Activated CD8-positive, alpha-beta T cell treated with anti-CD3 and anti-CD28 coated beads, Interleukin-2, amount 10 ng/mL, durations not matched to agents 7 days and 5 days (primary cell): ENCODE measurements at places on chromosomes 1 and 21.

DNA sequence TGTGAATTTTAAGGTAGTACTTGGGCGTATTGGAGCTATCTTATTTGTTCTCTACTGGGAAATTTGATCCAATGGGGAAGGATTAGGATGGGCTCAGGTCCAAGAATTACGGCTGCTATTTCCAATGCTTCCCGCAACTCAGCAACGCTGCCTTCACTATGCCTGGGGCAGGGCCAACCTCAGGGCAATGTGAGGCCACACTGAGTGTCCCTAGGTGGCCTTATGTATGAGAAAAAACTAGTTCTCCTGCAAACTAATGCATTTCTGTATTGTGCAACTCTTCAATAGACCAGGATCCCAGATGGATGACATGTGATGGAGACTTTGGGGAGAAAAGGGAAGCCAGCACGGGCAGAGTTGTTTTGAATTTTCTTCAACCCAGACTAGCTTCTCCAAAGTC is 168.1 kb downstream of the DUSP10 start:
- H3K27me3 ChIP-seq, result no peaks in the 10 kb centered on the region
- H3K4me3 ChIP-seq, result no peak overlapping the region
- no peak for DNase-seq
- no peaks in the 10 kb centered on the region for H3K4me1 ChIP-seq
- no peaks in the 10 kb centered on the region for H3K36me3 ChIP-seq

DNA sequence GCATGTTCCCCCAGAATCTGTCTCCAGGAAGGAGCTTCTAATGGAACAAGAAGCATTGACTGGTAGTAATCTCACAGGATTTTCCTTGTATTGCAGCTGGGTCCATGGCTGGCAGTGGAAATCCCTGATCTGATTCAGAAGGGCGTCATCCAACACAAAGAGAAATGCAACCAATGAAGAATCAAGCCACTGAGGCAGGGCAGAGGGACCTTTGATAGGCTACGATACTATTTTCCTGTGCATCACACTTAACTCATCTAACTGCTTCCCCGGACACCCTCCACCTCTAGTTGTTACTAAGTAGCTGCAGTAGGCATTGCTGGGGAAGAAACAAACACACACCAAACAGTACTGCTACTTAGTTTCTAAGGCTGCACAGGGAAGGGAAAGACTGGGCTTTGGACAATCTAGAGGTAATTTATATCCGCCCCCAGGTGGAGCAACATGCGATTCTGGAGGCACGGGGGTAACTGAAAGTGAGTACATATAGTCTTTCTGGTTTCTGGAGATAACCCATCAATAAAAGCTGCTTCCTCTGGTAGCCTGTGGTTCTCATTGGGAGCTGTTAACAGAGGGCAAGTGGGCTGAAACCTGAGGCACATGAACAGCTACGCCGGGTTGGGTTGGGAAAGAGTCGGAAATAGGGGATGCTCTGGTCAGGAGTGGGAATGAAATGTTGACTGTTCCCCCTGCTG is 837 bp upstream of the USP21 start:
- peak overlapping the region; percentile 89 for H3K27ac ChIP-seq
- no peak for DNase-seq
- H3K4me3 ChIP-seq, result peak overlapping the region; percentile 86

GRCh38 chr1:31955917-31956736 is 18.0 kb upstream of the PTP4A2 start:
- H3K27me3 ChIP-seq, result no peaks in the 10 kb centered on the region
- peaks cover 83% of the 10 kb centered on the region for H3K4me1 ChIP-seq

DNA sequence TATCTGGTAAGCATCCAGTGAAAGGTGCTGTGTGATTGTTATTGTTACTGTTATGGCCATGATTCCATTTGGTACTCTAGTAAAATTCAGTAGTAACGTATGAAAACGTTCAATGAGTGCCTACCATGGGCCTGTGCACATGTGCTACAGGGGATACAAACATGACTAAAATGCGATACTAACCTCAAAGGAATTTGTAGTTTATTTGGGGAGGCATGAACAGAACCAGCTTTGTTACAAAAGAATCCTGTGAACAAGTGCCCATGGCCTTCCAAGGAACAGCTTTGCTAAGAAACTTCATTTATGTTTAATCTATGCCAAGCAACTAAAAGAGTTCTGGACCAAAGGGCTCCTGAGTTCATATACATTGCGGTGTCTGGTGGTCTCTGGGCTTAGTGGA is 28.7 kb downstream of the PTGFR start:
- H3K36me3 ChIP-seq, result no peaks in the 10 kb centered on the region
- H3K4me3 ChIP-seq, result no peak overlapping the region
- H3K4me1 ChIP-seq, result no peaks in the 10 kb centered on the region
- no peak for DNase-seq
- H3K27ac ChIP-seq, result no peak overlapping the region

GRCh38 chr21:26130249-26130881 is 40.2 kb downstream of the APP start:
- H3K4me1 ChIP-seq, result no peaks in the 10 kb centered on the region
- H3K36me3 ChIP-seq, result no peaks in the 10 kb centered on the region
- no peak overlapping the region for H3K27ac ChIP-seq
- no peaks in the 10 kb centered on the region for H3K27me3 ChIP-seq

DNA sequence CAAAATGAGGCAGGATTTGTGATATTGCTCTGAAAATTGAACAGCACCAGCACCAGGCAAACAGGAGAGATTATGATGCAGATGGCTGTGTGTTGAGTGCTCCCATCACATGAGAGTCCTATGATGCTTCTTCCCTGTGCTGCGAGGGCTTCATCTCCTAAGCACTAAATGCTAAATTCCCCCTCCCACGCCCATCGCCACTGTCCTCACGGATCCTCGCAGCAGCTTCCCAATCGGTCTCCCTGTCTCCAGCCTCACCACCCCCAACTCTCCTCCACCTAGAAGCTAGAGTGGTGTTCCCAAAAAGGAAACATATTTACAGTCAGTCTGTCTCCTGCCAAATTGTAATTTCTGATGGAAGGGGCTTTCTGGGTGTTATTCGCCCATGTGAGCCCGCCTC is 4.9 kb upstream of the BACE2 start:
- no peaks in the 10 kb centered on the region for H3K36me3 ChIP-seq
- peaks cover 38% of the 10 kb centered on the region for H3K27me3 ChIP-seq
- H3K4me3 ChIP-seq, result no peak overlapping the region
- no peak overlapping the region for H3K27ac ChIP-seq

- peak; percentile 33 for DNase-seq
- no peaks in the 10 kb centered on the region for H3K36me3 ChIP-seq
- H3K4me1 ChIP-seq, result no peaks in the 10 kb centered on the region
These were observed 45.4 kb upstream of the USP1 start for GRCh38 chr1:62391369-62391971.

GRCh38 chr1:43387976-43388599 is 1.5 kb downstream of the MED8 start:
- peaks cover 43% of the 10 kb centered on the region for H3K36me3 ChIP-seq
- H3K27ac ChIP-seq, result peak overlapping the region; percentile 64
- H3K4me1 ChIP-seq, result peaks cover 33% of the 10 kb centered on the region
- peak overlapping the region; percentile 100 for H3K4me3 ChIP-seq
- no peak for DNase-seq

DNA sequence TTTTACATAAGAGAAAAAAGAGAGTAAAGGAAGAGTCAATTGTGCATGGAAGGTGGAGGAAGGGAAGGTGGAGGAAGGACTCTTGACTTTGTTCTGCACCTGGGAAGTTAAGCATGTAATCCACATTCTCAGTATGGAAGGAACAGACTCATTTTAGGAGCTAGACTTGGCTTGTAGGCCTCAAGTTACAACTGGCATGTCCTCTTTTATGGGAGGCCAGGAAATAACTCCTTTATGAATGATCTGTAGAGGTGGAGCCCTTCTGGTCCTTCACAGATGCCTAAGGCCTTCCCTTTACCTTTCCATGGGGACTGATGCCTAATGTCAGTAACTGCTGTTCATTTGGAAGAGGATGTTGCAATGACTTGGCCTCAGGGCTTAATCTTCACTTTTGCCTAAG is 29.4 kb upstream of the CCSAP start:
- no peak overlapping the region for H3K4me3 ChIP-seq
- no peaks in the 10 kb centered on the region for H3K36me3 ChIP-seq
- H3K4me1 ChIP-seq, result no peaks in the 10 kb centered on the region
- no peak overlapping the region for H3K27ac ChIP-seq
- no peak for DNase-seq

DNA sequence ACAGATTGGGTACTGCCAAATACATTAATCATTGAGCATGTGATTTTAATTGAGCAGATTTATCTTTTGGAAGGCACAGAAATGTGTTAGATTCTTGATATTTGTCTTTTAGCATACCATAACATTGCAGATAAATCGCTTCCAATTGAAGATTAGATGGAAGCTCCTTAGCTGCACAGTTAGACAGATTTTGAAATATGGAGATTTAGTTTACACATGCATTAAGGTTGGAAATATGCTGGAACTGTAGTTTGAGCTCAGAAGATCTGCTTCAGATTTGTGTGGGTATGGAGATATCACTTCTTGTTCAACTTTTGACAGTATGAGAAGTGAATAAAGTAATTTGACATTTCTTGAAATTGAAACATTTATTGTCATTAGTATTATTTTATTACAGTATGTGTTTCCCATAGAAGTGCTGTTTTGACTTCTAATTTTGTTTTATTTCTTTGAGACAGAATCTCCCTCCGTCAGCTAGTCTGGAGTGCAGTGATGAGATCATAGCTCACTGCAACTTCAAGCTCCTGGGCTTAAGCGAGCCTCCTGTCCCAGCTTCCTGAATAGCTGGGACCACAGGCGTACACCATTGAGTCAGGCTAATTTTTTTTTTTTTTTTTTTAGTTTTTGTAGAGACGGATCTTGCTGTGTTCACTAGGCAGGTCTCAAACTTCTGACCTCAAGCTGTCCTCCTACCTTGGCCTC is 29.1 kb downstream of the THRAP3 start:
- H3K27ac ChIP-seq, result peak overlapping the region; percentile 25
- peaks cover 24% of the 10 kb centered on the region for H3K4me1 ChIP-seq
- H3K27me3 ChIP-seq, result no peaks in the 10 kb centered on the region

GRCh38 chr1:218942431-218942830 is 231.2 kb upstream of the LYPLAL1 start:
- H3K4me1 ChIP-seq, result no peaks in the 10 kb centered on the region
- no peak for DNase-seq
- no peaks in the 10 kb centered on the region for H3K27me3 ChIP-seq
- no peak overlapping the region for H3K4me3 ChIP-seq

- no peaks in the 10 kb centered on the region for H3K4me1 ChIP-seq
- no peak overlapping the region for H3K27ac ChIP-seq
- H3K36me3 ChIP-seq, result no peaks in the 10 kb centered on the region
- no peak overlapping the region for H3K4me3 ChIP-seq
These were observed 32.9 kb downstream of the ADCY10 start for GRCh38 chr1:167881069-167881468.

GRCh38 chr1:72066431-72066830 is 215.9 kb downstream of the NEGR1 start:
- no peak for DNase-seq
- H3K36me3 ChIP-seq, result no peaks in the 10 kb centered on the region
- no peaks in the 10 kb centered on the region for H3K27me3 ChIP-seq
- no peak overlapping the region for H3K27ac ChIP-seq

GRCh38 chr1:117812869-117813511 is 116.4 kb downstream of the GDAP2 start:
- H3K36me3 ChIP-seq, result no peaks in the 10 kb centered on the region
- H3K27ac ChIP-seq, result no peak overlapping the region
- H3K4me3 ChIP-seq, result no peak overlapping the region
- no peak for DNase-seq

DNA sequence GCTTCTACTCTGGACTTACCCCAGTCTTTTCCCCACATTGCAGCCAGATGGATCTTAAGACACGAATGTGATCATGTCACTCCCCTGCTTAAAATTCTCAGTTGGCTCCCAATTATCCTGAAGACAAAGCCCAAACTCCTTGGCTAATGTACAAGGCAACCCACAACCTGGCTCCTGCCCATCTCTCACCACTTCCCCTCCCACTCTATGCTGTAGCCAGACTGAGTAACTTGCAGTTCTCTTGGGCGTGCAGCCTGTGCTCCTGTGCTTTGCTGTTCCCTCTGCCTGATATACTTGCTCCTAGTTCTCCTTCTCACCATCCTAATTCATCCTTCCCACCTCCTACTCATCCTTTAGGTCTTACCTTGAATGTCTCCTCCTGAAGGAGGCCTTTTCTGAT is 56.2 kb downstream of the LGR6 start:
- H3K27me3 ChIP-seq, result peaks cover 12% of the 10 kb centered on the region
- no peak for DNase-seq
- no peaks in the 10 kb centered on the region for H3K36me3 ChIP-seq
- H3K4me3 ChIP-seq, result no peak overlapping the region

DNA sequence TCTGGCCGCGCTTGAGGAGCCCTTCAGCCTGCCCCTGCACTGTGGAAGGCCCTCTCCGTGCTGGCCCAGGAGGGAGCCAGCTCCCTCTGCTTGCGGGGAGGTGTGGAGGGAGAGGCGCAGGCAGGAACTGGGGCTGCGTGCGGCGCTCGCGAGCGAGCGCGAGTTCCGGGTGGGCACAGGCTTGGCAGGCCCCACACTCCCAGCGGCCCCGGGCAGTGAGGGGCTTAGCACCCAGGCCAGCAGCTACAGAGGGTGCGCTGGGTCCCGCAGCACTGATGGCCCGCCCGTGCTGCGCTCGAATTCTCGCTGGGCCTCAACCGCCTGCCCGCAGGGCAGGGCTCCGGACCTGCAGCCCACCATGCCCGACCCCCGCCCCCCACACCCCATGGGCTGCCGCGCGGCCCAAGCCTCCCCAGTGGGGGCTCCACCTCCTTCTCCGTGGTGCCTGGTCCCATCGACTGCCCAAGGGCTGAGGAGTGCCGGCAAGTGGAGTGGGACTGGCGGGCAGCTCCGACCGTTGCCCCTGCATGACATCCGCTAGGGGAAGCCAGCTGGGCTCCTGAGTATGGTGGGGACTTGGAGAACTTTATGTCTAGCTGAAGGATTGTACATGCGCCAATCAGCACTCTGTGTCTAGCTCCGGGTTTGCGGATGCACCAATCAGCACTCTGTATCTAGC is 46.0 kb downstream of the COL24A1 start:
- no peak overlapping the region for H3K4me3 ChIP-seq
- H3K36me3 ChIP-seq, result no peaks in the 10 kb centered on the region
- no peak overlapping the region for H3K27ac ChIP-seq
- DNase-seq, result no peak

DNA sequence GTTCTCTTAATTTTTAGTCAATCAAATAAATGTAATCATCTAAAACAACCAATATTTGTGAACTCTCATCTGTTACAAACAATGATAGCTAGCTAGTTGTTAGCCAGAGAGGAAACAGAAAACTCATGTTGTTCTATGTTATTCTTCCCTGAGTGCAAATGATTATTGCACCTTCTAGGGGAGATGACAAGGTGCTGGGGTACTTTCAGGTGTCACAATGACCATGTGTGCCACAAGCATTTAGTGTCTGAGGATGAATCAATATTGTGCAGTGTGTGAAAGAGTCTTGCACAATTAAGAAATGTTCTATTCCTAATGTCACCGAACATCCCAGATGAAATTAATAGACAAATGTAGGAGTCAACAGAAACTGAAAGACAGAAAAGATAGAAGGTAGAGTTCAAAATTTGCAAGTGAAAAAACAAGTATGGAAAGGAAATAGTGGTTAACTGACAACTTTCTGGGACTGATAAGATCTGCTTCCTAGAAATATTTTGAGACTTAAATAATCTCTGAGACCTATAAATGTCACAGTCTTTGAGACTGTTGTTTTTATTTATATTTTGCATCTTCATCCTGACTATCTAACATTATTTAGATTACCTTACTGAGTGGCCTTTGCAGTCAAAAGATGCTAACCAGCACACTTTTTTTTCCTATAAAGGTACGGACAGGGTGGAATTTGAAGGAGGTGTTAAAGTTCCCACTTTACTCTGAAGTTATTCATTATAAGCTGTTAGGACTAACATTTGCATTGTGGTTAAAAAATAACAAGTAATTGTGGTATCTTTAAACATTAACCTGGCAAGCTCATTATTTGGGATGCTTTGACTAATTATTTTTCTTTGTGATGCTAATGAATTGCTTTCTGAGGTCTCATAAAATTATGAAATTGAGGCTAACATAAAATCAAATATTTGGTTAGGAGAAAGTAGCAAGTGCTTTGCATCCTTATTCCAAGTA is 21.6 kb upstream of the DPYD start:
- peaks cover 51% of the 10 kb centered on the region for H3K4me1 ChIP-seq
- H3K36me3 ChIP-seq, result peaks cover 22% of the 10 kb centered on the region
- no peaks in the 10 kb centered on the region for H3K27me3 ChIP-seq
